T-helper 2 cell (primary cell): ENCODE measurements at places on chromosomes 5 and 9.
A peak's percentile ranks its signal among the peaks of the same experiment; 100 is the strongest.

- DNase-seq: no peak
Observed at GRCh38 chr5:132962429-132963021, 909 bp downstream of the AFF4 start.

DNA sequence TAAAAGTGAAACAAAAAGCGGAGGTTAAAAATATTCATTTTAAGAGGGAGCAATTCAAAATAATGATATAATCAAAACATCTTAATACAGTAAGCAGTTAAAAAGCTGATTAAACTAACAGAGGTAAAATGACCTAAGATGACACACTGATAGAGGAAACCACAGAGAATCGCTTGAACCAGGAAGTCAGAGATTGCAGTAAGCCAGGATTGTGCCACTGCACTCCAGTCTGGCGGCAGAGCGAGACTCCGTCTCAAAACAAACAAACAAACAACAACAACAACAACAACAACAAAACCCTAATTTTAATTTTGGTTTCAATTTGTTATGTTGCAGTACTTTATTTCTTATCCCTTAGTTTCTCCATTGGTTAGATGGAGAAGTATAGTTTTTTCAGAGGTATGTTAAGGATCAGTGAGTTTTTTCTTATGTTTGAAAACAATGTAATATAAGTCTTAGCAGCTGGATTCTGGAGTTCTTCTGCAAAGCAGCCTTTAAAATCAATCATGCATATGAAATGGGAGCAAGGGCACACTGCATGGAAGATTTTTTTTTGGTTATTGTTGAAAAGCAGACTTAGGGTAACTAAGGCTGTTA, 58.5 kb downstream of the MLANA start:
- no peak for DNase-seq

GRCh38 chr5:65925044-65925600, 1.3 kb upstream of the ERBIN start:
- peak; percentile 49 for DNase-seq

DNA sequence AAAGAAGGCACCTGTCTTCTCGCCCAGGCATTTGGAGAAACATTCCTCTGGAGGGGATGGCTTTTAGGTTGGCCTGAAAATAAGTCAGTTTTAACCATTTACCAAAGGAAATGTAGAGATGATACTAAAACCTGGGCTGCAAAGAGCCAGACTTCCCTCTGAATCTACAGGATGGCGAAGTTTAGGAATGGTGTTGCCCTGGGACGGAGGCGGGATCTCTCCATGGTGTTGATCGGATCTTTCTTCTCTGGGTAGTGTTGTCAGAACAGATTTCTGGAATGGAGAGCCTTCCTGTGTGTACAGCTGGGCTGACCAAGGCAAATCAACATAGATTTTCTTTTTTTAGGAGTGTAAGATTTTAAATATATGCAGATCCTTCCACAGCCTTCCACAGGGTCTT, 159.2 kb downstream of the PDZD2 start:
- DNase-seq: no peak

DNA sequence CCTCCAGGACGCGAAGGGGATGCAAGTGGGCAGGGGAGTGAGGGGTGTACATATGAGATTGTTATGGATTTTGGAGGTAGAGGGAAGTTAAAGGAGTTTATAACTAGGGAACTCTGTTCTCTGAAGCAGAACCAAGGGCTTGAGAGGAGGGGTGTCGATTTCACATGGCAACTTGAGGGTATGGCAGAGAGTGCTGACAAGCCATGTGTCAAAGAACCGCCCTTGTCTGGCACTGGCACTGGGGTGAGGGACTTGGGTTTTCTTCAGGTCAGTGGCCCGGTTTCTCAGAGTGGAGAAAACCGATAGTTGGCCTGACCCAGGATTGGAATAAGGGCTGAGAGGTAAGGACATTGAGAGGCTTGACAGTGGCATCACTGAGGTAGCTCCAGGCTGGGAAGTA, 47.7 kb upstream of the TESK1 start:
- no peak for DNase-seq

DNA sequence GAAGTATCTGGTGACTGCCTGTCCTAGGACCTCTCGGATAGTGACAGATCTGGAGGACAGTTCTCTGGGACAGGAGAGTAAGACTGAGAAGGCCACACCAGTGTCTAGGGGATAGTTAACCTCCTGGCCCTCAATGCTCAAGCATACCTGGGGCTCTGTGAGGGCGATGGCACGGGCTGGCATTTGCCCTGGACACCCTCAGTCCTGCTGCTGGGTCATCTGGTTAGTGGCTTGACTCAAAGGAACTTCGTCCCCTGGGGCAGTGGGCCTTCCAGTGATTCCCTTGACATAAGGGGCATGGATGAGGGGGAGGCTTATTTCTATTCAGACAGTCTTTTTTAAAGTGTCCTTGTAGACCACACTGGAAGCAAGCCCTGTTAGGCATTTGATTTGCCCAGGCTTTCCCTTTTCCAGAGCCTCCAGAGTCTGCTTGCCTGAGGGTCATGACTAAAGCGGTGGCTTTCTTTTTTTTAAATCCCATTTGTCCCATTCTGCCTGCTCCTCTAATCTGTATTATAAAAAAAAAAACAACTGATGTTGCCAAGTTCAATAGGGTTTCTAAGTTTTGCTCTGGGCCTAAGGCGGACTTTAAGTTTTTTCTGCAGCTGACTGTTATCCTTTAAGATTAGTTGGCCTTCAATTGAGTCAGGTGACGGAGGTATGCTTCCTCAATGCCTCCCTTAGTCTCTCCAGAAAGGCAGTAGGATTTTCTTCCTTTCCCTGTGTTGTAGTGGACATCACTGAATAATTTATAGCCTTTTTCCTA, 2083.5 kb upstream of the C9orf72 start:
- DNase-seq: no peak

- no peak for DNase-seq
Observed at GRCh38 chr5:174708476-174709207, 15.7 kb upstream of the MSX2 start.

- no peak for DNase-seq
Observed at GRCh38 chr9:18324928-18325745, 148.8 kb upstream of the ADAMTSL1 start.

DNA sequence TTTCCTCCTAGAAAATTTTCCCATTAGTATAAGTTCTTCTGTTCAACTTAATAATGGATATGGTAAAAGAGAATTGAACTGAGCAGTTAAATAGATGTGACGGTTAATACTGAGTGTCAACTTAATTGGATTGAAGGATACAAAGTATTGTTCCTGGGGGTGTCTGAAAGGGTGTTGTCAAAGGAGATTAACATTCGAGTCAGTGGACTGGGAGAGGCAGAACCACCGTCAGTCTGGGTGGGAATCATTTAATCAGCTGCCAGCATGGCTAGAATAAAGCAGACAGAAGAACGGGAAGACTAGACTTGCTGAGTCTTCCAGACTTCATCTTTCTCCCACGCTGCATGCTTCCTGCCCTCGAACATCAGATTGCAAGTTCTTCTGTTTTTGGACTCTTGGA, 689.6 kb upstream of the CDH10 start:
- no peak for DNase-seq
